ENCODE measurements at places on chromosomes 12 and 14.

GRCh38 chr14:104176611-104177010 lies 38.2 kb downstream of the KIF26A start:
- no peak for DNase-seq

GRCh38 chr14:71591929-71592328 lies 340.3 kb upstream of the RGS6 start:
- DNase-seq: peak; percentile 83

GRCh38 chr12:69840727-69841126 lies 15.7 kb downstream of the MYRFL start:
- DNase-seq: no peak

DNA sequence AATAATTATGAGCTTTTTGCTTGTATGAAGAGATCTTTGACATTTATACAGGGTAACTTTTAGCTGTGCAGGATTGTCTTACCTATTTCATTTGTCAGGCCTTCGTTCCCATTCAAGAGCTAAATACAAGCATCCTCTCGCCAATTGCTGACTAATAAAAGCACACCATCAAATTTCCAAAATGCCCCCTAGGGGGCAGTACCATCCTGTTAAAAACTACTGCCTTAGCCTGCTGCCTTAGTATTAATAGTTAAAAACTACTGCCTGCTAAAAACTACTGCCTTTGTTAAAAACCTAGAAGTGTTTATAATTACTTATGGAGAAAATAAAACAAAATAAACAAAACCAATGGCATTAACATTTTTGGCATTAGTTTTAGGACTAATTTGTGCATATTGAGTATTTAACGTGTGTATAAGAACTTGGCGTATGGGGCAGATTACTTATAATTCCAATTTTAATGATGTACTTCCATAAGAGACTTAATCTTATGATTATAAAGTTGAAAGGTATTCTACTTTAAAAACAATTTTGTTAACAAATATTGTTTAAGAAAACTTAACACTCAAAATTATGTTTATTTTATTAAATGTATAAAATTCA lies 3.0 kb upstream of the IFI27L2 start:
- peak; percentile 71 for DNase-seq

DNA sequence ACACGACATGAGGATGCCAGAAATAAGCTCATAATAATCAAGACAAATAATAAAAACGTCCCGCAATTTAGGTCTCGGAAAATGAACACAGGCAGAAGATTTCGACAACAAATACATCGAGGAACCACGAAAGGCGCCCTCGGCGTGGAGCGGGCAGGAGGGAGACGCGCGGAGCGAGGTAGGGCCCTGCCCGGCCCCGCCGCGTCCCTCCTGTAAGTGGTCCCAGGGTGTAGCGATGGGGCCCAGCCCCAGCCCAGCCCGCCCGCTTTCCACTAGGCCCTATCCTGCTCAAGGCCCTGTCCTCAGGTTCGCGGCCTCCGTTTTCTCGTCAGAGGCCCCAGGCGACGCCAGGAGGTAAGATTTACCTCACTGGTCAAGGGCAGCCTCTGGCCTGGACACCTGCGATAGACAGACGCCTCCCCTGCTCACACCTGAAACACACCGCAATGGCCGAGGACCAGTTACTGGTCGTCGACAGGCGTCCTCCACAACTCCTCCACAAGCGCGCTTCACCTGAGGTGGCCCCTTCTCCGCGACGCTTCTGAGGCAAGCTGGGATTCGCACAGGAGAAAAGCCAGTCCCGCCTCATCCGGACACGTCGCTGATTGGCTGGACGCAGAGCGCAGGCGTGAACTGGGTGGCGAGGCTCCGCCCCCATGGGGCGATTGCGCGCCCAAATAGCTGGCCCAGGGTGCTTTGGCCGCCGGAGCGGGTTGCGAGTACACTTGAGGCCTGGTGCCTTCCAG lies at the start of gene SYCP3:
Gene SYCP3, minus strand, starts transcription at position 543 of the 746 bp plus-strand sequence. CDS start 1,527 bp downstream, outside the sequence.
- DNase-seq: no peak

DNA sequence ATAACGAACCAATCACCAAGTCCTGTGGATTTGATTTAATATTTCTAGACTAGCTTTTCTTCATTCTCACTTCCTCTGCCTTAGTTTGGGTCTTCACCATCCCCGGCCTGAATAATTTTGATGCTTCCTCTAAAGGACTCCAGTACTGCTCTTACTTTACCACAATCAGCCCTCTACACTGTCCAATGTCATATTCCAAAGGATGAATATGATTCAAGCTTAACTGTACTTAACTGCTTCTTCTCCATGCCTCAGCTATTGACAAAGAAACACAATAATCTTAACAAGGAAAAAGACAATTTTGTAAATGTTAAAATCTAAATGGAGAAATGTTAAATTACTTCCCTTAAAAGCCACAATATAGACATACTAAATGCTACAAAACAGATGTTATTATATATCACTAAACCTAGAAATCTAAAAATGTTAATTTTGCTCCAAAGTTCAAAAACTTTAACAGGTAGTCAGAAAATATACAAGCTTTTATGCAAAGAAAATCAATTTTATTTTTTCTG lies 70.2 kb downstream of the STXBP6 start:
- no peak for DNase-seq

DNA sequence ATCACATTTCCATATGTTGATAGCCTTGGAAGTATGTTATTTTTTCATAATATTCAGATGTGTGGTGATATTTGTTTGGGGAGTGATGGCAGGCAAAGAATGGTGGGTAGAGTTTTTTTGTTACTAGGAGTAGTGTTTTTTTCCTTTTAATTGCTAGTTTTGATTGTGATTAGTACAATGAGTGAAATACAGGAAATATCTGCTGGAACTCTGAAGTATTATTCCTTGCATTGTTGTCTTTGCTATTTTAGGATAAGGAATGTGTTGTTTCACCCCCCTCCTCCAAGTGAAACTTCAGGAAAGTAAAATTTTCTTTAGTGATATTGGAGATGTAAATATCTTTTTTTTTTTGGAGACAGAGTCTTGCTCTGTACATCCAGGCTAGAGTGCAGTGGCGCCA lies 105.4 kb downstream of the DIP2B start:
- no peak for DNase-seq

DNA sequence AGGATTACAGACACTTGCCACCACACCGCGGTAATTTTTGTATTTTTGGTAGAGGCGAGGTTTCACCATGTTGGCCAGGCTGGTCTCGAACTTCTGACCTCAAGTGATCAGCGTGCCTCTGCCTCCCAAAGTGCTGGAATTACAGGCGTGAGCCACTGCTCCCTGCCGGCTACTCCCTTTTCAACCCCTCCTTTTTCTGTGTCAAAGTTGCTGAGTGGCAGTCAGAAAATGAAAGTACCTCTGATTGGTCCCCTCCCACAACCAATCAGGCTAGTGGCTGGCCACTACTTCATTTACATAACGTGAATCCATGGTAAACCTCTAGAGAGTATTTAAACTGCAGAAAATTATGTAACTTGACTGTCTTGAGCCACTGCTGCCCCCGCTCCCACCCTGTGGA lies 5.9 kb downstream of the RESF1 start:
- no peak for DNase-seq

GRCh38 chr12:11497995-11498394 lies 102.6 kb upstream of the PRB2 start:
- DNase-seq: no peak

Measured in EL (cell line).